SIG-M5 (cell line): ENCODE measurements at places on chromosomes 1 and 21.

- no peak for DNase-seq
These were observed 27.2 kb downstream of the CAPN2 start for GRCh38 chr1:223739366-223740037.

- DNase-seq: no peak
These were observed 884 bp downstream of the LHX4 start for GRCh38 chr1:180230791-180231505.

DNA sequence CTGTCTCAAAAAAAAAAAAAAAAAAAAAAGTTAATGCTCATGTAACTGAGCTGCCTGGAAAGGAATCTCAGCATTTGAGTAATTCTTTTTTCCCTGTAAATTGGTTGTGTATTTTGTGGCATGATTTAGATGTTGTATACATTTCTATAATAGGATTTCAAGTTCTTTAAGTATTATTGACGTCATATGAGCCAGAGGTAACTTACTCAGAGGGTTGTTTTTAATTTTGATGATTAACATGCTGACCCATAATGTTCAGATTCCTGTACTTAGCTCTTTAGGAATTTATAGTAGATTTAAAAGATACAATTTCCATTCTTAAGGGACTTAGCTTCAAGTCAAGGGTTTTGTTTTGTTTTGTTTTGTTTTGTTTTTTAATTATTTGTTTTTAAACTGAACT lies 120.4 kb downstream of the CACHD1 start:
- DNase-seq: no peak

GRCh38 chr1:110570901-110571300 lies 35.3 kb downstream of the KCNA2 start:
- DNase-seq: no peak

DNA sequence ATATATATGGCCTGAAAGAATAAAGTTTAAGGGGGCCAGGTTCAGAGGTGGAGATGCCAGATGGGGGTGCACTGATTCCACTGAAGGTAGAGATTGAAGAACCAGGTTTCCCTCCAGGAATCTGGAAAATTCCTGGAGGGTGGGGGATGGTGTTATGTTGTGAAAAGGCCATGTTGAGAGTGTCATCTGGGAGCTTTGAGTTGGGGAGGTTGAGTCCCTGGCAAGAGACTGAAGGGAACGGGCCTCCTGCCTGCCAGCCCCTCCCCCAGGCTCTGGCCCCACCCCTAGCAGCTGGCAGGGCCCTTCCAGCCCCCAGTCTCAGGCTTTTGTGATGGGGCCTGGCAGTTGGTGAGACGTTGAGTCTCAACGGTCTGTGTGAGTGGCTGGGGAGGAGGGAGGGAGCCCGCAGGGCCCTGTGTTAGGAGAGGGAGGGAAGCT lies 4.1 kb downstream of the PTPRU start:
- no peak for DNase-seq

- no peak for DNase-seq
These were observed 44.2 kb downstream of the PTPRU start for GRCh38 chr1:29280409-29281131.

DNA sequence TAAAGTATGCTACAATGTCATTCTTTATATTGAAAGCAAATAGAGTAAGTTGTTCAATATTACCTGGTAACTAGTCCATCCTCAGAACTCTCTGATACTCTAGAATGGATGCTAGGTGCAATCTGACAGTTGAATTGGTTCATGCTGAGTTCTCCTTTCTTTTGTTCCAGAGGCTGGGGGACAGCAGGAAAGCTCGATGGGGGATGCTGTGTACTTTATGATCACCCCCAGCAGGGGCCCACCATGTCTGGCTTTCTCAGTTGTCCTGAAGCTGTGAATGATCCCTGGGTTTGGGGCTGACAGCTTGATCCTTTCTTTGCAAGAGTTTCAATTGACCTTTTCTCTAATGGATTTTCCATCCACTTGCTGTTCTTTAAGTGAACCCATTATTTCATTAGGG lies 22.5 kb downstream of the FMN2 start:
- DNase-seq: no peak

DNA sequence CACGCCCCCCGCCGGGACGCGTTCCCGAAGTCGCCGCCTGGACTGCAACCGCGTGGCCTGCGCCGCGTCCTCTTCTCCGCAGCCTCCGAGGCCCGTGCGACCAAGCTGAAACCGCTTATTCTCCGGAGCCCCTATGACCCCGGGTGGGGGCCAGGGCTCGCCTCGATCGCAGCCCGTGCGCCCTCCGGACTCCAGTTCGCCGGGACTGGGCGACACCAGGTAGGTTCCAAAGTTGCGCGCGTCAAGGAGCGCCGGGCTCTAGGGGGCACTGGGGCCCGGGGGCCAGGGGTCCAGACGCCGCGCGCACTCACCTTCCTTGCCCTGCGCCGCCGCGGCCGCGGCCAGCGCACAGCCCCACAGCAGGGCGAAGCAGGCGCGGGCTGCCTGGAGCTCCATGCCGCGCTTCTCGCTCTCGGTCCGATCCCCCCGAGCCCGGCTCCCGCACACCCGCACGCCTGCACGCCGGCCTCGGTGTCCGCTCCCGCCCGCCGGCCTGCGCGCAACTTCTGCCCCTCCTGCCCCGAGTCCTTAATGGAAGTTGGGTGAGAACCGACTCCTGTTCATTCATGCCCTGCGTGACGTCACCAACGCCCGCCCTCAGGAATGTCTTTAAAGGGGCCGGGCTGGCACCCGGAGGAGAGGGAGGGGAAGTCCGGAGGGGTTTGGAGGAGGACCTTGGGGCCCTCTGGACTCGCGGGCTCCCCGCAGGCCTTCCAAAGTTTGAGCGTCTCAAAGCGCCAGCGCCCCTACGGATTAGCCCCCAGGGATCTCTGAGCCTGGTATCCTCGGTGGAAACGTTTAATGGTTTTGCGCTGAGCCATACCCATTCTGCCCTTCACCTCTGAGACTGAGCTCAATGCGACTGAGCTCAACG lies at the start of gene EPHA2:
EPHA2 (minus strand) TSS at position 533 of the 874 bp plus-strand sequence; CDS start at position 396, 137 bp downstream.
- no peak for DNase-seq

GRCh38 chr1:204834336-204834735 lies 36.3 kb upstream of the NFASC start:
- no peak for DNase-seq

DNA sequence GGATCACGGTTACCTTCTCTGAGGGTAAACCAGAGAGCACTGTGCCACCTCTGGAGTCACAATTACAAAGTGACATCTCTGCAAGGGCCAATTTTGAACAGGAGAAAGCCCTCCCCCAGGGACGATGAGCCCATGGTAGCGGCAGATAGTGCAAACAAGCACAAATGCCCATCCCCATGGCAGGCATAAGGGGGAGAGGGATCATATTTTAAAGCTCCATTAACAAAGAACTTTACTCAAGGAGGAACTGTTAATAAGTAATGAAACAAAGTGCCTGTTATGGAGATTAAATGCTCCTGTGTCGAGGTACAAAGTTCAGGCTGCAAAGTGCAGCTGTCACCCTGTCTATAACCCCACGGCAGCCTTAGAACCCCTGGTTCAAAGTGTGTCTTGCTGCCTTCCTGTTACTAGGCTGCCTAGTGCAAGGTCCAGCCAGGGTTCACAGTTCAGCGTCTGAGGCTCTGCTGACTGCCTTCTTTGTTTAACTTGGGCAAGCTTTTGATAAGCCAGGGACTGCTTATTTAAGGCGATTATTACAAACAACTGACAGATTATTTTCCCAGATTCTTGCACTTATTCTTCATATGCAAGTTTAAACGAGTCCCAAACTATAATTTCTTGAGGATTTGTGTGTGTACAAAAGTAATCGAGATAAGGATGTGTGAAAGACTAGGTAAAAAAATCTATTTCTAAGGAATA lies 75.7 kb upstream of the NRIP1 start:
- no peak for DNase-seq

DNA sequence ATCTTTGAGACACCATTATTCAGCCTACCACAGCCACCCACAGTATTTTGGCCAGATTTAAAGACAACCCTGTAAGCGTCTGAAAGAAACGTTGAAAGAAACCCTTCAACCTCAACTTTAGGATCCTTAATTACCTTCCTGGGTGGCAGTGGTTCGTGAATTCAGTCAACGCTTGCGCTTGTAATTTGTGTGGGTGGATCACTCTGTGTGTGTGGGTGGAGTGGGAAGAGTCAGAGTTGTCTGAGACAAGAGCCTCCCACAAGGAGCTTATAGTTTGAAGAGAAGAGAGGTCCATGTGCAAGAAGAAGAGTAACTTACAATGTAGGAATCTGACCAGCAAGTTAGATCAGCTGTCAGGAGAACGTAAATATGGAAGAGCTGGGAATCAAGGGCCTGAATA lies 8.4 kb downstream of the COQ8A start:
- DNase-seq: no peak

DNA sequence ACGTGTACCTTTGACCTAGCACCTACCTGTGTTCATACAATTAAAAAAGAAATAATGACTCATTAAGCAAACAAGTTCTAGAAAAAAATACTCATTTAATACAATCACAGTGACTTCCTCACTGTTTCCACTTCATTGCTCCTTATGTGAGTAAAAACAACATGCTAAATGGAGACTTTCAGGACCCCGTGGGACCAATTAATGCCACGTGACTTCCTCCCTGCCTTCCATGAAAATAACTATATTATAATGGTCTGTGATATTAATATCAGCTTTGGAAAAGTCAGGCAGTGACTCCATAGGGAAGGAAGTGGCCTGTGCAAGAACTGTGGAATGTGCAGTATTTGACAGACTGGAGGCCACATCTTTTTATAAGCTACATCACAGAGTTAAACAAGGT lies 337.8 kb downstream of the HLX start:
- DNase-seq: no peak

- DNase-seq: no peak
These were observed 28.4 kb upstream of the ETV3 start for GRCh38 chr1:157166590-157166989.

GRCh38 chr1:87052400-87052799 lies 138.0 kb downstream of the HS2ST1 start:
- no peak for DNase-seq

DNA sequence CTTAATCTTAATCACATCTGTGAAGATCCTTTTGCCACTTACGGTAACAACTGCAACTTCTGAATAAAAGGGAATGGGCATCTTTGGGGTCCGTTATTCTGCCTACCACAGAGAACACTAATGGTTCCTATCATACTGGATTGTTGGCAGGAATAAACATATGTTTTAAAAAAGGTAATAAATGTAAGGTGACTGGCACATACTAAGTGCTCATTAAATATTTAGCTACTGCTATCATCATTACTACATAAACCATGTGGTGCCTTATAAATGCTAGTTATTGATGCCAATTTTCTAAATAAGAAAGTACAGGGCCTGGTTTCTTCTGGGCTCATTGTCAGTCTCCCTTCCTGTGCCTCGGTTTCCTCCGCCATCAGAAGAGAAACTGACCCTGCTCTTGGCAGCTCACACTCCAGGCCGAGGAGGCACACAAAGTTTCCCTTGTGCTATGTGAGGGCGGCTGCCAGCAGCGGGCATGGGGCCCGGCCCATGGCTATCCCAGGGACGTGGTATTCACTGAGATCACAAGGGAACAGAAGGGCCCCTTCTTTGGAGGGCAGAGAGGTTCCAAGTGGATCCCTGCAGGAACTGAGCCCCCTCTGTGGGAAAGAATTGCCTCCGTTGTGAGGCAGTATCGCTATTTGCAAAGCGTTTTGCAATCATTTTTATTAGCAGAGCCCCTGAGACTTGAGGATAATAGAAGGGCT lies 26.2 kb downstream of the NAV1 start:
- DNase-seq: no peak

- DNase-seq: no peak
These were observed 131.3 kb downstream of the ZP4 start for GRCh38 chr1:237759377-237759776.

GRCh38 chr1:166944186-166944967 lies 31.0 kb downstream of the ILDR2 start:
- DNase-seq: no peak

- DNase-seq: no peak
These were observed 345 bp downstream of the FTCD start for GRCh38 chr21:46154955-46155513.

DNA sequence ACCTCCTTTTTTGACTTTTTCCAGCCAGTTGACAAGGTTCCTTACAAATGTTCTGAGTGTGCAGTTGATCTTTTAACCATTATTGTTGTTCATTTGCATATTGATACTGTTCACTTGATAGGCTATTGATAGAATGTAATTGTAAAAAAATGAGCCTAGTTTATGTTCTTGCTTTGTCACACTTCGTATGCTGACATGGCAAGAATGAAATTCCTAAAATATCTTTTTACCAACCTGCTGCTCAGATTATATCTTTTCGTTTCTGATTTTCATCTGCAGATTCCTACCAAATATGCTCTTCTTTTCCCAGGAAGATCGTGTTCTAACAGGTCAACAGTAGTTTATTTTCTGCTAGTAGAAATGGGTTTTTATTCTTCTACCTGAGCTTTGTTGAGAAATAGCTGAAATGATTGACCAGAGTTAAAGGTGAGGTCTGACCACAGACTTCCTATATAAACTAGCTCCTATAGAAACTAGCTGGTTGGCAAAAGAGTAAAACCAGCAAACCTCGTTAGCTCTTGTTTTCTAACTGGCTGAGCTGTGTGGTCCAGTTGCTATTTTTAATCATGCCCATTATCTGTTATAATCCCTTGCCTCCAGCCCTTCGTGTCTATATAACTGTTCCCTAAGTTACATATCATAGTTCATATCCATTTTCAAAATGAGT lies 174.8 kb downstream of the HS2ST1 start:
- no peak for DNase-seq

GRCh38 chr21:36082237-36082664 lies 12.4 kb downstream of the CBR1 start:
- DNase-seq: no peak

DNA sequence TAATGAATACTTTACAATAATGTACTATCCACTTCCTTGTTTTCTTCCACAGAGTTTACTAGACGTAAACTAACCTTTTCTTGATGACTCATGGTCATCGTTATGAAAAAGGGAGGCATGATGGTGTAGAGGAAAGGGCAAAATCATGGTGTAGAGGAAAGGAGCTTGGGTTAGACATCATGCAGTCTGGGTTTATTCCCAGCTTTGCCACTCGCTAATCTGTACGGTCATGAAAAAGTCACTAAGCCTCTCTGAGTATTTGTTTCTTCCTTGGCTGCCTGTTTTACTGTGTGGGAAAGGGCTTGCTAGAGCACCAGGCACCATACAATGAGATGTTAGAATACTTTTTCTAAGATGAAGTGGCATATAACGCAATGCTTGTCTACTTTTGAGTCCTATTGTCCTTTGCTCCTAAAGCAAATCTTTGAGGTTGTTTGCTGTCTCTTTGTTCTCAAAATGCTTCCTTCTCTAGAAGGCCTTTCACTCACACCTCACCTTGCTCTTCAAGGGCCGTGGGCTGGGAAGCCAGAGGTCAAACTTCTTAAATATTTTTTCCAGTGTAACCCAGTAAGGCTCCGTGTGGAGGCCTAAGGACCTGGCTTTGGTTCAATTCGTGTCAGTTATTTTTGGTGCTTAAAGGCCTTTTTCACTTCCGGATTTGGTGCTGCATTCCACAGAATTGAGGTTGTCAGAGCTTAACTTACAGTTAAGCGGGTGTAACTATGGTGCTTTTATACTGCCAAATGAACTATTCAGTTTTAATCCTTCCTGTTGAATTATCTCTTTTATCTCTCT lies 9.9 kb upstream of the ETV3 start:
- no peak for DNase-seq

GRCh38 chr1:175222296-175222938 lies 29.8 kb upstream of the KIAA0040 start:
- DNase-seq: no peak

GRCh38 chr1:66489151-66489550 lies 44.8 kb upstream of the SGIP1 start:
- no peak for DNase-seq

GRCh38 chr1:10901091-10901890 lies 104.8 kb upstream of the CASZ1 start:
- DNase-seq: no peak
